ENCODE measurements at places on chromosomes 3 and 15. TPM values are rescaled to one million over a fixed set of nuclear protein-coding genes. Genes with fewer than 3 reads are reported as not detected.

Gene KLHL40
- total RNA-seq = not detected

GRCh38 chr15:97124790-97125189, 794.3 kb downstream of the NR2F2 start:
- no peak for DNase-seq

DNA sequence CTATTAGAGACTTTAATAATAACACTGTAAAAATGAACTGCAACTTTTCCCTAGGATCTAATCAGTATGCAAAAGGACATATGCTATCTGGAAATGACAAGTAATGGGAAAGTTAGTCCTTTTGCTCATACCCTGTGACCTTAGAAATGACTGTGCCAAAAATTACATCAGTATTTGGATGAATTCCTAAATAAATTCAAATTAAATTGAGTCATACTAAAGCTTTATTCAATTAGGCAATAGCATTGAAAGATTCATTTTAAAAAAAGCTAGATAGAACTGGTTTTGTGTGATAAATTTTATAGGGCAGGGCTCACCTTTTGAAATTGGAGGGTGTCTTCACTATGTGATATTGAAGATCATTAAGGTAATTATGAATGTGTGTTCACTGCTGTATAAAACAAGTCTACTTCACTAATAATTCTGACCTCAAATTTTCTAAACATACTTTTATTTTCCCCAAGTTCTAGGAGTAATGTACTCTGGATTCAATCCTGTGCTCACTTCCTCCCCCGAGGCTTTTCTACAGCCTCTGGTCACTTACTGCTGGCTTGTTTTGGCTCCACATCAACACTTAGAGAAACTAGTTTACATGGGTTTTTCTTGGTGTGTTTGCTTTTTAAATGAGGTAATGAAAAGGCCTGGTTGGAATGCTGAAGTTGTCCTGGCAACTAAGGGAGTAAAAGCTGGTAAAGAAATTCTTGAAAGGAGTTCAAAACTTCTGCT, 44.4 kb upstream of the SPTSSB start:
- peak; percentile 91 for DNase-seq

- DNase-seq = no peak
These were observed 29.9 kb downstream of the RCN2 start for GRCh38 chr15:76961268-76962011.
